CD4-positive, alpha-beta T cell treated with Interleukin-6 for 4 hours (primary cell): ENCODE measurements at places on chromosomes 16 and 17.

- no peak for DNase-seq
These were observed 154.3 kb upstream of the MED13 start for GRCh38 chr17:62219221-62219899.

- DNase-seq: peak; percentile 14
These were observed 79.0 kb downstream of the GAS7 start for GRCh38 chr17:10119203-10120108.

- no peak for DNase-seq
These were observed 510.6 kb downstream of the RBFOX1 start for GRCh38 chr16:7843261-7843660.

DNA sequence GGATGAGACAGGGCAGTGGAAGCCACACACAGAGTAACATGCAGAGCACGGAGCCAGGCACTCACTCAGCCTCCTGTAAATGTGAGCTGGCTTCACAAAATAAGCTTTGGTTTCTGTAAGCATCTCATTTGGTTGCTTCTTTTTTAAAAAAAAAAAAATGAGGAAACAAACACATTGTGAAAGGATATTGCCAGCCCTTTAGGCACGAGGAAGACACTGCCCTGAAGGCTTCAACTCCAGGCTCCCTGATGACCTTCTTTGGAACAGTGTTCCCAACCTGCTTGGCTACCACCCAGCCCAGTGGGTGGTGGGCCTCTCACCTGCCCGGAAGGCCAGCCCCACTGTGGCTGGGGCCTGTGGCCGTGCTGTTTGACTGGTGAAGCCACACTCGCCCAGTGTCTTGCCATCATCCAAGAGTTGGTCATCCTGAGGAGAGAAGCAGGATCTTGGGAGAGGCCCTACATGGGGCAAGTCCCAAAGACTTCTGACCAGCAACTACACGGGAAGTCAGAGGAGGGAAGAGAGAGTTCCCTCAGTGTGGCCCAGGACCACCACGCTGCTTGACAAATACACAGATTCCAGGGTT is 1.9 kb downstream of the ELOB start:
- DNase-seq: no peak
